Caco-2 (cell line): ENCODE measurements at places on chromosomes 6 and 20.

DNA sequence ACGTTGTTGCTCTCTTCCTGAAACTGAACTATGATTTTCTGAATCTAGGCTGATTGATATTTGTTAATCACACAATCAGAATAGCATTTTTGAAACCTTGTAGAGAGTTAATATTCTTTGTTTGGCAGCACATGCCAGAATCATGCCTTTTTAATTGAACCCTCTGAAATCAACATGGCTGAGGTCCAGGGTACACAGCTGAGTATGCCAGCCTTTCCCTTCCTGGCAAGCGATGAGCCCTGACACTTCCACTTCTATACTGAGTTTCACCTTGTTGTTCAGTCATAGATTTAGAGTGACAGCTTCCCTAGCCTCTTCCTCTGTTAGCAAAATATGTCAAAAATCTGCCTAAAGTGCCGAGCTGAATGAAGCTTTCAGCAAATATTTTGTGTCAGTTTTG, 6.8 kb downstream of the HDDC2 start:
- DNase-seq: no peak

DNA sequence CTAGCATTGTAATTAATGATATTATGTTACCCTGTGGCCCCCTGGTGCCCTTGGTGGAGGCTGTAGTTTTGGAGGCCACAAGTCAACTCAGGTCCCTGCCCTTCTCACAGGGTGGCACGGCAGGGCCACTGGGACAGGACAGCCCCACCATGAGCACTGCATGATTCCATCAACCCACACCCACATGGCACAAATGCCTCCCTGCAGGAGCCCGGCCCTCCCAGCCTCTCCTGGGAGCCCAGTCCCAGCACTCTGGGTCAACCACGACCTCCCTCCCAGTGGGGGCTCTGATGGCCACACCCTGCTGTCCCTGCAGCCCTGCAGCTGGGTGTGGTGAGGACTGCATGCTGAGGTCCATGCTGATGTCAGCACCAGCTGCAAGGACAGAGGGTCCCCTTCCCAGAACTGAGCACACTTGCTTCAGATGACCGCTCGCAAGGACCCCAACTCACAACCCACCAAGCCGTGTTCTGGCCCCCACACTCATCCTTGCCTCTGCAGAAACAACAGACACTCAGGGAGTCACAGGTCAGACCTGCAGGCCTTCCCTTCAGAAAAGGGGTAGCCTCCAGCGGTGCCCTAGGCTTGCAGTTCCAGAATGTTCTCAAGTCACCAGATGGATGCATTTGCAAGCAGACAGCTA, 15.7 kb upstream of the CST7 start:
- no peak for DNase-seq

GRCh38 chr6:42453031-42453653, 1.4 kb upstream of the TRERF1 start:
- peak; percentile 72 for DNase-seq

DNA sequence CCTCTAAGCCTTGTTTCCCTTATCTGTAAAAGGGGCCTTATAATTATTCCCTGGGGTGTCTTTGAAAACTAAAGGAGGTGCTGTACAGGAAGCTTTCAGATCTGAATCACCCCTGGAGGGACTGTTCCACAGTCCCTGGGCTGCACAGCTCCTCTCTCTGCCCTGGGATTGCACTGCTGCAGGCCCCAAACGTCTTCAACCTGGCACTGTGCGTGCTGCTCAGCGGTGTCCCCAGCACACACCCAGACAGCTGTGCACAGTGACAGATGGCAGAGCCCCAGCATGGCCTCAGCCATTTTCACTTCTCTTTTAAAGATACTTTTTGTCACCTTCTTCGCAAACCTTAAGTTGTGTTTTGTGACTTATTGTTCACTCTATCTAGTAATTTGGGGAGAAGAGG, 50.7 kb upstream of the INSM1 start:
- DNase-seq: no peak

GRCh38 chr6:32609731-32610640, 20.3 kb upstream of the HLA-DRB1 start:
- DNase-seq: no peak

- DNase-seq: peak; percentile 76
These were observed 10.9 kb downstream of the BANF2 start for GRCh38 chr20:17710379-17711266.

DNA sequence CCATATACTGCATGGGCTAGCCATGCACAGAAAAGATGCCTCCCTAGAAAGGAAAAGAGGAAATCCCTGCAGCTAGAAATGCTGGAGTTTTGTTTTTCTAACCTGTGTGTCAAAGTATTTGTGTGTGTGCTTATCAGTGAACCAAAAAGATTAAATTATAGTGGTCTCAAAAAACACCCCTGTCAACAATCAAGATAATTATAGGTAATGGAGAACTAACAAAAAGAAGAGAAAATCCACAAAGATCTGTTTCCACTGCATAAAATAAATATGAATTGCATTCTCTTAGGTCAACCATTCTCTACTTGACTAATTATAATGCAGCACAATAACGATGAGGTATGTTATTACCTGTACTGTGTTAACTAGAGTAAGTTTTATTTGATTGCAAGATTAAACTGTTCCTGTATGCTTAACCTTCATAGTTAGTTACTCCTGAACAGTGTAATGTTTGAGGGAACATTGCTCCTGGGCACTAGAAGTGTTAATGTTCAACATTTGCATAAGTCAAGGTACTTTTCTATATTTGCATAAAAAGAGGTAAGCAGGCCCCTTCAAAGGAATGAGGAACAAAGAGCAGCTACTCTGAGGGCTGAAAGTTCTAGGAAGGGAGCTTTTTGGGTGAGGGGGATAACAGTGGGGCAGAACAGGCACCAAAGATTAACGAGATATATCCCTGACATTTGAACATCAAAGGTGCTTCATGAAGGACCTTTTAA, 212.1 kb downstream of the BTBD9 start:
- DNase-seq: no peak

DNA sequence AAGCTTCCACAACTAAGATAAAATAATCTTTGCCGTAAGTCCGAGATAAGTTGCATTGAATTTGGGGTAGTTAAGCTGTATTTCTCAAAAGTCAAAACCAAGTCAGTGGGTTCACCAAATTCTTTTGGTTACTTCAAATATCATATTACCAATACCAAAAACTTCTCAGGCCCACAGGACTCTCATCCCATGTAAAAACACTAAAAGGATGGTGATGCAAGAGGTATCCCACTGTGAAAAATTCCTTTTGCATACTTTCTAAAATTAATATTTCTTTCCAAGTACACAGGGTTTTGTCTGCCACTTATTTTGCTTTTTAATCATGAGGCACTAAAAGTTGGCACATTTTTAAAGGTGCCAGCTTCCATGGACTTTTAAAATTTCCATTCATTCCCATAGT, 151.3 kb downstream of the GJA10 start:
- DNase-seq: no peak

GRCh38 chr20:17771206-17772004, 71.6 kb downstream of the BANF2 start:
- no peak for DNase-seq

DNA sequence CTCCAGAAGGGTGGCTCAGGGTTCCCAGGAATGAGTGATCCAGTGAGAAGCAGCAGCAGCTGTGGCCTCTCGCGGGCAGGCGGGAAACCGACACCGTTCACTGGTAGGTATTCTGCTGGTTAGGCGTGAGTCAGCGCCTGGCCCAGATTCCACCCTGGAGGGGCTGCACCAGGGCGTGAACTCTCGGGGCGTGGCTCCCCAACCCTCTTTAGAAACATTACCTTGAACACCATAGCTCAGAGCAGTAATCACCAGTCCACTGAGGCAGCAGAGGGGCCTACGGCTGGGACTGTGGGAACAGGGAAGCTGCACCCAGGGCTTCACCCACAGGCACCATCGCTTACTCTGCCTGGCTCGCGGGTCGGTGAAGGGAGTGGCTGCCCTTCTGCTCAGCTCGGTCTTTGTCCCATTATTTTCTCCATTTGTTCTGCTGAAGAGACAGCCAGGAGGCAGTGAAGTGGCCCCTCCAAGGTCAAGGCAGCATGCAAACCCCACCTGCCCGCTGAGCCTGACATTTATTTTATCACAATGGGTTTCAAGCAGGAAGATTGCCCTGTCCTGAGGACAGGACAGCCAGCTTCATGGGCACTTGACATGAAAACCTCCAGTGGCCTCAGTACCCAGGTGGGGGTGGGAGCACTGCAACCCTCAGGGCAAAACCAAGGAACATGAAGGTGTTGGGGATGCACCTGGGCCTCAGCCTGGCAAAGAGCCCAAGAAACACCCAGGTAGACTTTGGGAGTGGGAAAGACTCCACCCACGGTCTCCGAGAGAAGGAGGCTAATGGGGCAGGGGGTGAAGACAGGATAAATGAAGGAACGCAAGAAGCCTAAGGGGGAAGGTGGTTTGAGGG, 51.0 kb upstream of the CD93 start:
- no peak for DNase-seq

DNA sequence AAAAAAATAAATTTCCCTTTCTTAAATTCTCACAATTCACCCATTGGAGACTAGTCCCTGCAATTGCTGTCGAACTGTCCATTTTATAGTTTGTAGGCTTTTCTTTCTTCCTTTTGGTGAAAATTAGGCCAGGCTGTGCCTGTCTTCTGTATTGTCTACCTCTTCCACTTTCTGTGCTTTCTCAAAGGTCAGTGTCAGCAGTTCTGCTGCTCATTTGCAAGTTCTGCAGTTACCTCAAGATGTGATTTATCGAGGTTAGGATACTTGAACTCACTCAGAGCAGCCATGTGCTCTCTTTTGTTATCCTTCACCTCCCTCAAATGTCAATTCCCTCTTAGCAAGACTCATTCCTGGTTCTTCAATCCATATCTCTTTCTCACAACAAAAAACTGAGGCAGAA, 179.1 kb downstream of the SLC35F1 start:
- DNase-seq: no peak
